NCI-H82 (cell line): ENCODE measurements at places on chromosomes 13 and 19.

DNA sequence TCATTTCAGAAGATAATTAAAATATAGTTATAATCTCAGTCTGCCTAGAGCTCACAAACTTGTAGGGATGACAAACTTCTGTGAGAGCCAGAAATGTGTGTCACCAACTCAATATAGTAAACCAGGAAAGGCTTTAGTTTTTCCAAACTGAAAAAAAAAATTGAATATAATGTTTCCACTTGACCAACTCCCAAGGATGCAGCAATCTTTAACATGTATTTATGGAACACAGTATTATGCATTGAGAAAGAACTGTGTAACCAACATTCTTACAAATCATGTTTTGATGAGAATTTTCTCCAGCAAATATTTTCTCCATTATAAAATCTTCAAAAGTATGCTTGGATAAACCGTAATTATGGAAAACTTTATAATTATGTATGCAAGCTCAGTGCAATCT, 50.1 kb upstream of the KLF12 start:
- no peak for DNase-seq

DNA sequence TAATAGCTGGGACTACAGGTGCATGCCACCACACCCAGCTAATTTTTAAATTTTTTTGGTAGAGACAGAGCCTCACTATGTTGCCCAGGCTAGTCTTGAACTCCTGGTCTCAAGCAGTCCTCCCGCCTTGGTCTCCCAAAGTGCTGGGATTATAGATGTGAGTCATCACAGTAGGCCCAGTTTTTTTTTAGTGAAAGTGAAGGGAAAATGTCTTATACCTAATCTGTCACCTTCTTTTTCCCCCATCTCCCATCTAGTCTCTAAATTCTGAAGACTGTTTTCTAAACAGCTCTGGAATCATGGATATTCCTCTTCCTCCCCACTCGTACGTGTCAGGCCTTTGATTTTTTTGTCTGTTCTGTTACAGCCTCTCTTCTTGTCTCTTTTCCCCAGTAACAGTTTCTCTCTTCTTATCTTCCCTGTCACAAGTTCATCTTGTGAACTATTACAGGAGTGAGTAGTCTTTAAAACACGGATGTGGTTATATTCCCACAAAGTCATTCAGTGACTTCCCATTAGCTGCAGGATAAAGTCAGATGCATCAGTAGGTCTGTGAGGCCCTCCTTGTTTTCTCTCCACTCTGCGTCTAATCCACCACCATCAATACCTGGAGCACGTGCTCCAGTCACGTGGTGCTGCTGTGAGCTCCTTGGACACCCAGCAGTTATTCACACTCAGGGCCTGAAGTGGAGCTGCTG, 2.9 kb downstream of the CDC16 start:
- DNase-seq: no peak

GRCh38 chr19:46911456-46911855, 50.7 kb downstream of the ARHGAP35 start:
- no peak for DNase-seq

GRCh38 chr13:112771139-112771876, 81.5 kb downstream of the ATP11A start:
- DNase-seq: no peak

GRCh38 chr19:57057036-57057686, 62.6 kb upstream of the USP29 start:
- peak; percentile 40 for DNase-seq

- DNase-seq: peak; percentile 41
Observed at GRCh38 chr19:5128251-5128935, 159.5 kb downstream of the KDM4B start.

GRCh38 chr19:18156841-18157464, 4.0 kb downstream of the PIK3R2 start:
- peak; percentile 59 for DNase-seq

DNA sequence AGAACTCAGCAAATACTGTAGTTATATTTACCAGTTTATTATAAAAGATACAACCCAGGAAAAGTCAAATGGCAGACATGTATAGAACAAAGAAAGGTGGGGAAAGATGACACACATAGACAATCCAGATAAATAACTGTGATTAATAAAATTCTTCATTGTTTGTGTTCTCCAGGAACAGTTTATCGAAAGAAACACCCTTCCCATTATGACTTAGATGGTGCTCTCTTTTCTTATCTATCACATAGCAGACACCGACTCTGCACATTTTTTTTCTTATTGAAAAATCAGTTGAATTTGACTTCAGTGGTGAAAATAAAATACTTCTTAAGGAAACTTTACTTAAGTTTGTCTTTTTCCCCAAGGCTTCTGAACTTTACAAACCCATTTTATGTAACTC, 6.2 kb downstream of the ZNF708 start:
- DNase-seq: no peak

- DNase-seq: peak; percentile 90
Observed at GRCh38 chr13:44396701-44397580, 23.3 kb downstream of the SERP2 start.

- peak; percentile 55 for DNase-seq
Observed at GRCh38 chr13:50969691-50970090, 60.1 kb downstream of the RNASEH2B start.

GRCh38 chr13:65149687-65150086, 2080.4 kb downstream of the PCDH9 start:
- DNase-seq: peak; percentile 61

DNA sequence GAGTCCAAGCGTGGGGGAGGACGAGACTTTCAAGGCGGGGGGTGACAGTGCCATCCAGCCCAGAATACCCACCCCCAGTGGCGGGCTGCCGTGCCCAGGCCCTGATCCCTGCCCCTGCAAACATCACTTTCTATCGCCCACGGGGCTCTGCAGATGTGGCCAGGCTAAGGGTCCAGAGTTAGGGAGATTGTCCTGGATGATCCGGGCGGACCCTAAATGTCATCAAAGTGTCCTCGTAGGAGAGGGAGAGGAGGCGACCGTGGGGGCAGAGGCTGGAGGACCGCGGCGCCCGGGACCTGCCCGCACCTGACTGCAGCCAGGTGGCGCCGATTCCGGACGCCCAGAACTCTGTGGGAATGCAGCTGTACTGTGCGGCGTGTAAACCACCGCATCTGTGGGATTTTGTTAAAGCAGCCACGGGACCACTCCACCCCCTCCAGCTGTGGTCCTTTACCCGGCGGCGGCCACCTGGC, 32.4 kb downstream of the GJA3 start:
- DNase-seq: peak; percentile 20

GRCh38 chr19:49272204-49272603, 52.8 kb downstream of the SLC6A16 start:
- DNase-seq: no peak

DNA sequence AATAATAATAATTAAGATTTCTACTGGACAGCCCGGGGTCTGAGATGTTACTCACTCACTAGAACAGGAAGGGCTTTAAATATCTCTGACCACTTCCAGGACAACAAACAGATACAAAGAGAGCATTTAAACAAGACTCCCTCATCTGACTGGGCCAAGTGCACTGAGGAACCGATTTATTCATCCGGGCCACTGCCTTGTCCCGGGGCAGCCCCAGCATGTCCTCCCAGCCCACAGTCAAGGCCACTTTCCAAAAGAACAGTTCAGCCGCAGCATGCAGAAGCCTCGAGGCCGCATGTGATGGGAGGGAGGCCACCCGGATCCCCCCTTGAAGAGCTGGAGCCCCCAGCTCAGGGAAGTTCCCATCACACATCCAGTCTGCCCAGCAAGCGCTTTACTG, 30.5 kb downstream of the MLLT1 start:
- DNase-seq: no peak

DNA sequence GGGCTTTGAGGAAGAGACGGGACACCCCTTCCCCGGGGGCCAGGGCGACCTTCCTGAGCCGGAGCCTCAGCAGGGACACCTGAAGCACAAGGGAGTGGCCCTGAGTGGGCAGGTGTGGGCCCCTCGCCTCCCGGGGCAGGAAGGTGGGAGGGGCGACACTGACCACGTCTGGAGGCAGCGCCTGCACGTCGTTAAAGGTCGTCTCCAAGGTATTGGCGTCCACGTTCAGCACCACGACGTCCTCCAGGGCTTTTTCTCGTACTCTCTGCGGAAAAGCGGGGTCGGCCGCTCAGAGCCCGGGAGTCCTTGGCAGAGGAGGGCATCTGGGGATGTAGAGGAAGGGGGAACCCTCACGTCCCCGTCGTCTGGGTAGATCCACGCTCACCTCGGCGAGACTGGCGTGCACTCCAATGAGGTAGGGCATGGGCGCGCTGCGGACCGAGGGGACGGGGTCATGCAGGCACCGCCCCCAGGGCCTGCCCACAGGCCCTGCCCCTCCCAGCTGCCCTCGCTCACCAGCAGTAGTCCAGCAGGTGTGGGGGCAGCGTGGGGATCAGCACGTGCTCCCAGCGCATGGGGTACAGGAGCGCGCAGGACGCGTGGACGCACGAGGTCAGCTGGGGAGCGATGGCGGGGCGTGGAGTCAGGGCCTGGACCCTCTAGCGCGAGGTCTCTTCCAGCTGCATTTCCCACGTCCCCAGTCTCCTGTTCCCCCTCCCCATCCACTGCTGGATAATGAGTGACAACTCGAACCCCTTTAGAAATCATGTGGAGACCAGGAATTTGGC, 6.1 kb downstream of the DENND1C start:
- DNase-seq: no peak

DNA sequence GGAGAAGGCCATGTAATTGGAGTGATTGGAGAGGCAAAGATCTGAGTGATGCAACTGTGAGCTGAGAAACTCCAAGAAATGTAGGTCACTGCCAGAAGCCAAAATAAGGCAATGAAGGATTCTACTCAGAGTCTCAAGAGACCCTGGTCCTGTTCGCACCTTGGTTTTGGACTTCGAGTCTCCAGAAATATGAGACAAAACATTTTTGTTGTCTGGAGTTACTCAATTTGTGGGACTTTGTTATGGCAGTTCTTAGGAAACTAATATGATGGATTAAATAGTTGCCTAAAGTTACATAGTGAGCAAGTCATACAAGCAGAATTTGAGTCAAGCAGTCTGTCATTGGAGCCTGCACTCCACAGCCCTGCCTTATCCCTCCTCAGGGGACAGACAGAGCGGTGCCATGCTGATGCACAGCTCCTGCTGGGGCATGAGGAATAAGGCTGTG, 104.2 kb downstream of the ITGBL1 start:
- DNase-seq: no peak

- no peak for DNase-seq
Observed at GRCh38 chr19:33224694-33225457, 774 bp downstream of the SLC7A10 start.

GRCh38 chr13:50122455-50122854, 107.2 kb downstream of the KCNRG start:
- peak; percentile 38 for DNase-seq

- no peak for DNase-seq
Observed at GRCh38 chr13:99995104-99995588, 13.6 kb downstream of the ZIC2 start.

DNA sequence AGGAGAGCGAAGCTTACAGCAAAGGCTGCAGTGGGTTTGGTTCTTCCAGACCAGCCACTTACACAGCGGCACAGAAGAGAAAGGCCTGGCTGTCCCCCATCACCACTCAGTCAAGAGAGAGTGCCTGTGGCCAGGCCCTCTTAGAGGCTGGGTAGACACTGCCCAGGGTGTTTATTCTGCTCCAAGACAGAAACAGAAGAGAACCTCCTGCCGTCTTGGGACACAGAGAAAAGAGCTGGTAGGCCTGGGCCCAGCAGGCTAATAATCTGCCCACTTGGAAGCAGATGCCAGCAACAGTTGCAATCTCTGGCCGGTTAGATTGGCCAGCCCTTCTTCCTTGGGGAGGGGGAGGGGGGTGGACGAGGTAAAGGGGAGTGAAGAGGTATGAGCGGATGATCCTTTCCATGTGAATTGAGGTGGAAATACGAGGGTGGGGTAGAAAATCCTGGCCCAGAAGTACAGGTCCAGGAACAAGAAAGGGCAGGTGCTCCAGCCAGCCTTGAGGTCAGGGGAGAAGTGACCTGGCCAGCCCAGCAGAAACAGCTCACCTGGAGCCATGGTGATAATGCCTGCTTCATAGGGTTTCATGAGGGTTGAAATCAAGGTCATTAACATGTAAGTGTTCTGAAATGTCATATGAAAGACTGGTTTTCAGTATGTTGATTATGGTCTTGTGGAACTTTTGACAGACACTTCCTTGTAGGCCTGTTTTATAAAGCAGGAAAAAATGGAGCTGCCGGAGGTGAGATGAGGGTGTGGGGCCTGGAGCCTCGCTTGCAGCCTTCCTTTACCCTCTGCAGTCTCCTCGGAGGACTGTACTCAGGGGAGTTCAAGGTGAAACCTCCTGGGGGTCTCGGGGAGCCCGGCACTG, 116.9 kb downstream of the SIPA1L3 start:
- DNase-seq: no peak

GRCh38 chr13:111325146-111325890, 4.9 kb downstream of the TEX29 start:
- DNase-seq: no peak

GRCh38 chr13:31431722-31432137, 232.0 kb downstream of the B3GLCT start:
- DNase-seq: peak; percentile 71

GRCh38 chr13:110254751-110255553, 52.0 kb downstream of the COL4A1 start:
- DNase-seq: no peak

DNA sequence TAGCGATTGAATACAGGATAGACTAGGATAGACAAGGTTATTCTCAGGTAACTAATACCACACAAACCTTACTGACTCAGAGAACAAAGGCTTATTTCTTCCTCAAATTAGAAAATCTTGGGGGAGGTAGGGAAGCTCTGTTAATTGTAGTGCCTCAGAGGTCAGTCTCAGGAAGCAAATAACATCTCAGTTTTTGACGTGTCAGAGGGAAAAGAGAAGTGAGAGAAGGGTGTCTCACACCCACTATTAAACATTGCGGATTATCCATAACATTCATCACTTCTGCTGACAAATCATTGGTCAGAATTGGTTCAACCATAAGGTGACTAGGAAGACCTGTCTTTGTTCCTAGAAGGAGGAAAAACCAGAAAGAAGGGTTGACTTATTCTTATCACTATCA, 579.4 kb upstream of the MIR17HG start:
- DNase-seq: no peak

- no peak for DNase-seq
Observed at GRCh38 chr13:42038661-42039456, 9.6 kb upstream of the DGKH start.

DNA sequence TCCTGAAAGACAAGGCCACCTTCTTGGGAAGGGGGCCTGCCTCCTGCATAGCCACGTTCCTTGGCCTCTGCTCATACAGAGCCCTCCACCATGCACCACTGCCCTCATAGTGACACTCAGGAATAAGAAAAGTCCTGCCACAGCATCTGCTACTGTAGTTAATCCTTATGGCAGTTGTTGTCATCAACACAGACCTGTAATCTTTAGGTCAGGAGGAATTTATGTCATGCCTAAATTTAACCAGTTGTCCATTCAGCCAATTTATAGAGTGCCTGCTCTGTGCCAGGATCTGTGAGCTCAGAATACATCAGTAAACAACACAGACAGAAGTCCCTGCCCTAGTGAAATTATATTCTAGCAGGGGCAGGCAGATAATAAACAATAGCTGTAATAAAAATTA, 44.4 kb downstream of the FAM124A start:
- peak; percentile 96 for DNase-seq

GRCh38 chr13:67100730-67101129, 129.4 kb downstream of the PCDH9 start:
- DNase-seq: no peak

GRCh38 chr13:71320452-71320851, 546.6 kb downstream of the DACH1 start:
- peak; percentile 76 for DNase-seq

- DNase-seq: no peak
Observed at GRCh38 chr19:16381756-16382401, 57.3 kb downstream of the KLF2 start.
